ENCODE measurements at places on chromosomes 1 and 21.

GRCh38 chr1:182952677-182953444 lies at the start of gene SHCBP1L:
SHCBP1L (minus strand) TSS chr1:182953166; CDS start chr1:182953133, 33 bp downstream.
- no peak for DNase-seq

GRCh38 chr1:66571789-66572188 lies 37.8 kb downstream of the SGIP1 start:
- DNase-seq, result no peak

GRCh38 chr1:160823296-160823695 lies 27.3 kb downstream of the LY9 start:
- no peak for DNase-seq

- no peak for DNase-seq
These were observed 31.4 kb downstream of the RHBG start for GRCh38 chr1:156400191-156400935.

GRCh38 chr1:228794173-228794572 lies 58.9 kb downstream of the RHOU start:
- DNase-seq, result no peak

- no peak for DNase-seq
These were observed 68.3 kb downstream of the PTGER3 start for GRCh38 chr1:70979313-70979712.

DNA sequence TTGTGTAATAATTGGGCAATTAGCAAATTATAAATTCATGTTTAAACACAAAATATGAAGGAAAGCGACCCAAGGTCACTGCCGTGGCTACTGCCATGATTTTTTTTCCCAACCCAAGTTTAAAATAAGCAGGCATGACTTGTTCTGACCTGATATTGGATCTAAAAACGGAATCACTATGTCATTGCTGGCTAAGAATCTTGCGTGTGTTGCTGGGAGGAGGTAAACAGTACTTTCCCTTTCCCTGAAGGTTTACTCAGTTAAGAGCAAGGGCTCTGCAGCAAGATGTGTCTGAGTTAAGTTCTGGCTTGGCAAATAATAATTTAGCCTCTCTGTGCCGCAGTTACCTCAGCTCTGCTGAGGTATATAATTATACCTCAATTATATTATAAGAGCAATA lies 125.7 kb upstream of the L1TD1 start:
- DNase-seq, result no peak

GRCh38 chr1:46547481-46548383 lies 3.7 kb downstream of the KNCN start:
- peak; percentile 59 for DNase-seq

DNA sequence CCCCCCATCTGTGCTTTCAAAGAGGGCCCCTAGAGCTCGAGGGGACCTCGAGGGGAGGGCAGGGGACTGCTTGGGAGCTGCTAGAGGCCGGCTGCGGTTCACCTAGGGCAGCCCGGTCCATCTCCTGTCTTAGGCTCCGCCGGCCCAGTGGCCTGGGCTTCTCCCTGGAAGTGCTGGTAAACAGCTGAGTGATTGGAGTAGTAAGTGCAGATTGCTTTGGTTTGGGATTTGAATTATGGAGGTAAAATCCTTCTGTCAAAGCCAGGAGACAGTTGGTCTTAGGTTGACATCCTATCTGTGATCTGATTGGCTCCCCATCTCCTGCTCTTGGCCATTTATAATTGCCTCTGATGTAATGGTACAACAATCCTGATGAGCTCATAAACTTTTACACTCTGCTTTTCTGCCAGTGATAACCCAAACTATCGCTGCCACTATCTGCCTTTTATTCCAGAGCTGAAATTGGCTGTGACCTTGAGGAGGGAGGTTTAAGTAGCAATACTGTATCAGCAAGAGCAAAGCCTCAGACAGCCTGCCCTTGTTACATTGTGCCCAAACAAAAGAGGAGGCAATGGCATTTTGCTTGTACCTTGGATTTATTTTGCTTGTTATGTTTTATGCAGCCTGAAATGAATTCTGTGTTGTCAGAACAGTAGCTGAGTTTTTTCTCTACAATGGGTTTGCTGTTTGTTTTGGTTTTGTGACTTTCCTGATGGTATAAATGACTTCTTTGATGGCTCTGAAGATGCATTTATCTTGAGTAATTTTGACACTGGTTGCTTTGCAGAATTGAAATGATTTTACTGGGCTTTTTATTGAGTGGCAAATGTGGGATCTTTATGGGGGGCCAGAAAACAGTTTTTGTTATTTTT lies 2.4 kb downstream of the ARID1A start:
- peak; percentile 77 for DNase-seq

All from suppressor macrophage treated with lipopolysaccharide for 4 hours (primary cell).